Endodermal cell (in vitro differentiated cells): ENCODE measurements at places on chromosomes 7 and 10. TPM values are rescaled to one million over a fixed set of nuclear protein-coding genes. Genes with fewer than 3 reads are reported as not detected.

The HOXA13 gene
- 0.18 TPM in 1 of 2 replicates, not detected in the other for total RNA-seq

DNA sequence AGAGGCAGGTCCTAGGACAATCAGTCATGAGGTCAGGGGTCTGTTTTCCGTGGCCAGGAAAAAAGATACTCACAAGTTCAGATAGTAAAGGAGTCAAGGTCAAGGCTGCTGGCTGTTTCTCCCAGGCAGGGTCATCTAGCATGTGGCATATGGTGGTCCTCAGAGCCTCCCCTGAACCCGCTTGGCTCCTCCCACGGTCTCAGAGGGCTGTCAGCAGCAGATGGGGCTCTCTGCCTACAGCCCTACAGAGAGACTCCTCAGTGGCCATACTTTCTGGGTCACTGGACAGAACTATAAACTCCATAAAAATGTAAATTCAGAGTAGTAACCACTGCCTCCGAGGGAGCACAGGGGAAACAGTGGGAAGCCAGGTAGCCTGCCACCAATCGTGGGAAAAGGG is 11.3 kb upstream of the DRGX start:
- no peaks in the 10 kb centered on the region for H3K4me1 ChIP-seq
- peaks cover 23% of the 10 kb centered on the region for H3K27me3 ChIP-seq
- no peak overlapping the region for H3K27ac ChIP-seq
- DNase-seq, result no peak
- no peak overlapping the region for H3K4me3 ChIP-seq

- no peak overlapping the region for H3K27ac ChIP-seq
- DNase-seq, result no peak
- H3K4me3 ChIP-seq, result no peak overlapping the region
- no peaks in the 10 kb centered on the region for H3K4me1 ChIP-seq
Observed at GRCh38 chr10:76388321-76389023, 957.0 kb downstream of the LRMDA start.

DNA sequence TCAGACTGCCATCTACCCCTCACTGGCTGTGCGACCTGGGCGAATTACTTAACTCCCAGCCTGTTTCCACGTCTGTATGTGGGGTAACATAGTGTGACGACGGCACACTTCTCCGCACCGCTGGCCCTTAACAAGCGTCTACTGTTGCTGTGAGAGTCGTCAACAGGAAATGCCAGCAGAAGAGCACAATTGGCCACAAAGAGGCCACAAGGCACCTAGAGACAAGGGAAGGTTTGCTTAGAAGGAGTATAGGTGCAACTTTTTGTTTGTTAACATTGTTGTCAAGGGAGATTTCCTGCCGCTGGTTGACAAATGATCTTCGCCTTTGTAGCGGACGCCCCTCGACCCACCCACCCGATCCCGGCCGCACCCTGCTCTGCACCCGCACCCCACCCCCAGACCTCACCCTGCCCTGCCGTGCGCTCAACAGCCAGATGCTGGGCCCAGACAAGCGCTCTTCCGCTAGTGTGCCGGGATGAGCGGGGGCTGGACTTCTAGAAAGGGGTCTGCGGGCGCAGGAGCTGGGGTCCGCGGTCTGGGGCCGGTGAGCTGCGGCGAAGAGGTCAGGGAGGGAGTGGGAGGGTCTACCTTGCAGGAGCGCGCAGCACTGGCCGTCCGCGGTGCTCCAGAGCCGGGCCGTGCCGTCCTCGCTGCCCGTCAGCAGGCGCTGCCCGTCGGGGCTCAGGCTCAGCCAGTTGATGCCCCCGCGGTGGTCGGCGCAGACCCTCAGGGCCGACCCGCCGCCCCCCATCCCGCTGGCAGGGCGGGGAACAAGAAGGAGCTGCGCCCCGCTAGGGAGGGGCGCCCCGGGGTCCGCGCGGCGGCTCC is 785 bp downstream of the WDR86 start:
- H3K27ac ChIP-seq, result no peak overlapping the region
- no peaks in the 10 kb centered on the region for H3K27me3 ChIP-seq
- DNase-seq, result peak; percentile 83
- peak overlapping the region; percentile 92 for H3K4me3 ChIP-seq
- peaks cover 12% of the 10 kb centered on the region for H3K4me1 ChIP-seq

- H3K27me3 ChIP-seq, result no peaks in the 10 kb centered on the region
- no peak for DNase-seq
- no peak overlapping the region for H3K27ac ChIP-seq
- no peak overlapping the region for H3K4me3 ChIP-seq
Observed at GRCh38 chr7:105196473-105196872, 182.5 kb downstream of the KMT2E start.

DNA sequence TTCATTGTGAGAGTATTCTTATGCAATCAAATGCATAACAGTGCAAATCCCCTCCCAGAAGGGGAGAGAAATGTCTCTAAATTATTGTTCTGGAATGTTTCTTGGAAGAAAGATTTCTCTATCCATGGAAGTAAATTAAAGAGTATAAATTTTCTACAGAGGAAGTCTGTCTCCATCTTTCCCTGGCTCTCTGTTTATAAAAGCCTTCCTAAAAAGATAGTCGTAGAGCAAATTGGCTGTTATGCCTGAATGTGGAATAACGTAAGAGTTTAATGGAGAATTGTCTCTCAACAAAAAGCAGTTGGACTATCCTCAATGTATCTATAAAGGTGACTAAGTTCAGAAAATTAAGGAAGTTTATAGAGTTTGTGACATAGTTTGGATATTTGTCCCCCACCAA is 76.3 kb downstream of the GNAT3 start:
- H3K36me3 ChIP-seq, result no peaks in the 10 kb centered on the region
- DNase-seq, result no peak
- H3K27me3 ChIP-seq, result no peaks in the 10 kb centered on the region
- no peak overlapping the region for H3K4me3 ChIP-seq
